Non-pigmented ciliary epithelial cell (primary cell): ENCODE measurements at places on chromosomes 13 and 19.

- DNase-seq: no peak
Measured at GRCh38 chr19:37902668-37903067, 3.7 kb downstream of the WDR87 start.

DNA sequence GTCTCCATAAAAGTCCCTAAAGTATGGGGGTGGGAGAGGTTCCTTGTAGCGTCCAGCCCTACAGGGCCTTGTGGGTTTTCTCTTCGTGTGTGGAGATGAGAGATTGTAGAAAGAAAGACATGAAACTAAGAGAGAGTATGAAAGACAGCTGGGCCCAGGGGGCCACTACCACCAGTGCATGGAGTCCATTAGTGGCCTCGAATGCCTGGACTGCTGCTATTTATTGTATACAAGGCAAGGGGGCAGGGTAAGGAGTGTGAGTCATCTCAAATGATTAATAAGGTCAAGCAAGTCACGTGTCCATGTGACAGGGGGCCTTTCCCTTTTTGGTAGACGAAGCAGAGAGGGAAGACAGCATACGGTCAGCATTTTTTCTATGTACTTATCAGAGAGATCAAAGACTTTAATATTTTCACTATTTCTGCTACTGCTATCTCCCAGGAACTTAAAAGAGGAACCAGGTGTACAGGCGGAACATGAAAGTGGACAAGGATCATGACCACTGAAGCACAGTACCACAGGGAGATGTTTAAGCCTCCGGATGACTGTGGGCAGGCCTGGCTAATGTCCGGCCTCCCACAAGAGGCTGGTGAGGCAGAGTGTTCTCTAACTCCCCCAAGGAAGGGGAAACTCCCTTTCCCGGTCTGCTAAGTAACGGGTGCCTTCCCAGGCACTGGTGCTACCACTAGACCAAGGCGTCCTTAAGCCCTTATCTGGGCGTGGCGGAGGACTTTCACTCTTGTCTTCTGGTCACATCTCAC, 25.5 kb downstream of the FGF21 start:
- no peak for DNase-seq

DNA sequence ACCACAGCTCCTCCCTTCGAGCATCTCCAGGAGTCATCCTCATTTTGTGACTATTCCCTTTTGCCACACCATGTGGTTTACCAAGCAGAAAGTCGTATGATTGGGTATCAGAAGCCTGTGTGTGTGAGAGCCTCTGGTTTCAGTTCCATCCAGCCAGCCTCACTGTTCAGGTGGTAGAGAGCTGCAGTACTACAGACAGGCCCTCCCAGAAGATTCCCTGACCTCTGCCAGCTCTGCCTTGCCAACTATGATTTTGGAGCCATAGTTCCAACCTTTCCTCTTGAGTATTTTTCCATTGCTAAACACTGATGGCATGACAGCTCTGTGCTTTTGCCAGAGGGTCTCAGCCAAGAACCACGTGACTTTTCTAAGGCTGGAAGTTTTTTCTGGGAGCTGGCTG, 82.5 kb downstream of the DHRS12 start:
- DNase-seq: no peak

- no peak for DNase-seq
Measured at GRCh38 chr13:30906411-30907051, 460 bp downstream of the MEDAG start.

- no peak for DNase-seq
Measured at GRCh38 chr19:53942001-53942786, 20.5 kb upstream of the CACNG8 start.

DNA sequence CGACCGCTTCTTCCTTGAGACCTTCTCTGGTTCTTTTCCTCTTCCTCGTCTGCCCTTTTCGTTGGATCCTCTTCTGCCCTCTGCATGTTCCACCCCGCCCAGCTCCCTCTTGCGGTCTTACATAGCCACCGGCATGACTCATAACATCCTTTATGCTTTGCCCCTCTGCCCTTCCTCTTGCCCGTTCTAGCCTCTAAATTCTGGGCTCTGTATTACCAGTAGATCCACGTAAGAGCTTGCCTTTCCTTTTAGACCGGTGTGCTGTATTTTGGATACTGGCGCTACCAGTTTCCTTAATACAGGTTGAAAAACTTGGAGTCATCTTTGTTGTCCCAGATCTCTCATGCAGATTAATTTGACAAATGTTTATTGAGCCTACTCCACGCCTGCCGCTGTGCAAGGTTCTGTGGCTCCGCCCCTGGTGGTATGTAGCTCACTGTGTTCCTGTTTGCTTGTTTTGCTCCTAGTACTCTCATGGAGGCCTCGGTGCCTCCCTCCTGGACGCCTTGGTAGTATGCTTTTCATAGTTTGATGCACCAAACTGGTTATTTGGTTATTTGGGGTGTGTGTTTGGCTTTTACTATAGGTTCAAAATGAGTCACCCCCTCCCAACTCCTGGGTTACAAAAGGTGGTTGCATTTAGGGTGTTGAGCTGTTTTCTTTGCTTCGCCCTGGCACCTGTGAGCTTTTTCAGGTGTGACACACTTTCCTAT, 1.7 kb downstream of the GTF3A start:
- no peak for DNase-seq

GRCh38 chr13:100671389-100672182, 3.0 kb downstream of the TMTC4 start:
- DNase-seq: no peak

DNA sequence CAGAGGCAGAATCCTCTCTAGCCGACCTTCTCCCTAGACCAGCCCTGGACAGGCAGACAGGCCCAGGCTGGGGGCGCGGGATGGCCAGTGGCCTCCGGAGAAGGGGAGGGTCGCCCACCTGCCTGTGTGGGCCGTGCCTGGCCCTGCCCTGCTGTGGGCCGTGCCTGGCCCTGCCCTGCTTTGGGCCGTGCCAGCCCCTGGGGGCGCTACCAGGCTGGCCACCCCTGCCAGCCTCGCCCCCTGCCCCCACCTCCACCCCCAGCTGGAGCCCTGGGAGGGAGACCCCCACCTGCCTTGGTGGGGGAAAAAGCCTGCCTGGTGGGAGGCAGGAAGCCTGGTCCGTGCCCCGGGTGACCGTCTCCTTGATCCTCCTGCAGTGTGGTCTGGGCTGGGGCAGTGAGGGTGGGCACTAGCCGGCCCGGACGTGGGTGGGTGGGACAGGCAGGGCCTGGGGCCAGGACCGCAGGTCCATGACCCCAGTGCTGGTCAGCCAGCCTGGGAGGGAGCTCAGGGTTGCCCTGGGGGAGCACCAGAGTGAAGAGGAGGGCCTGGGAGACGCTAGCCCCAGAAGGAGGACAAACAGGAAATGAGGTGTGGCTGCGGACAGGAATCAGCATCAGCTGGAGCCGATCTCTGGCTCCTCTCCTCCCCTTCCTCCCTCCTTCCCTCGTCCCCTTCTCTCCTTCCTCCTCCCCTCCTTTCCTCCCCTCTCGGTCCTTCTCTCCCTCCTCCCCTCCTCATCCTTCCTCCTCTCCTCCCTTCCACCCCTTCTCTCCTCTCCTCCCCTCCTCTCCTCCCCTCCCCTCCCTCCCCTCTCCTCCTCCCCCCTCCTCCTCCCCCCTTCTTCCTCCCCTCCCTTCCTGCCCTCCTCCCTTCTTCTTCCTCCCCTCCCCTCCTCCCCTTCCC, 5.1 kb upstream of the MKNK2 start:
- DNase-seq: no peak

GRCh38 chr13:41547251-41548000, 90.1 kb downstream of the RGCC start:
- DNase-seq: no peak

- DNase-seq: no peak
Measured at GRCh38 chr13:33178209-33178840, 107.2 kb downstream of the STARD13 start.

DNA sequence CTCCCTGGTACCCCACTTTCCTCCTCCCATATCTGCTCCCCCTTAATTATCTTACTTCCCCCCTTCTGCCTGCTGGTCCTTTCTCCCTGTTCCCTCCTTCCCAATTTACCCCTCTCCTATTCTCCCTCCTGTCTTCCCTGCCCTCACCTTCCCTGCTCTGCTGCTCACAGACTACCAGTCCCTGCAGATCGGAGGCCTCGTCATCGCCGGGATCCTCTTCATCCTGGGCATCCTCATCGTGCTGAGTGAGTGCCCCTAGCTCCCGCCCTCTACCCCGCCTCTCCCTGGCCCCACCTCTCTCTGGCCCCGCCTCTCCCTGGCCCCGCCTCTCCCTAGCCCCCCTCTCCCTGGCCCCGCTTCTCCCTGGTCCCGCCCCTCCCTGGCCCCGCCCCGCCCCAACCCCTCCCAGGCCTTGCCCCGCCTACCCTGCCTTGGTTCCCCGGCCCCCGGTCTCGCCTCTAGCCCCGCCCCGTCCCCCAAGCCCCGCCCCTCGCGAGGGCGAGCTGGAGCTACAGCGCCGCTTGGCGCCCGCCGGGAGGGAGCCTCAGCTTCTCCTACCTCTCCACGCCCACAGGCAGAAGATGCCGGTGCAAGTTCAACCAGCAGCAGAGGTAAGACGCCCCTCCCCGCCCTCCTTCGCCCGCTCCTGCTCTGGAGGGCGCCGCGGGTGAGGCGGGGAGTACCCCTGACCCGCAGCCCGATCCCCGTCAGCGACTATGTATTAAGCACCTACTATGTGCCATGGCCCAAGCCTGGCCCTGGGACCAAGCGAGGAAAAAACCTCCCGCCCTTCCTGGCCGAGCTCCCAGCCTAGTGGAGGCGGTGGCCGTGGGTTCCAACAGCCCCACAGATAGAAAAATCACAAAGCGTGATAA, 1.9 kb upstream of the FXYD7 start:
- DNase-seq: no peak

- no peak for DNase-seq
Measured at GRCh38 chr13:21081926-21082325, 20.5 kb upstream of the LATS2 start.

DNA sequence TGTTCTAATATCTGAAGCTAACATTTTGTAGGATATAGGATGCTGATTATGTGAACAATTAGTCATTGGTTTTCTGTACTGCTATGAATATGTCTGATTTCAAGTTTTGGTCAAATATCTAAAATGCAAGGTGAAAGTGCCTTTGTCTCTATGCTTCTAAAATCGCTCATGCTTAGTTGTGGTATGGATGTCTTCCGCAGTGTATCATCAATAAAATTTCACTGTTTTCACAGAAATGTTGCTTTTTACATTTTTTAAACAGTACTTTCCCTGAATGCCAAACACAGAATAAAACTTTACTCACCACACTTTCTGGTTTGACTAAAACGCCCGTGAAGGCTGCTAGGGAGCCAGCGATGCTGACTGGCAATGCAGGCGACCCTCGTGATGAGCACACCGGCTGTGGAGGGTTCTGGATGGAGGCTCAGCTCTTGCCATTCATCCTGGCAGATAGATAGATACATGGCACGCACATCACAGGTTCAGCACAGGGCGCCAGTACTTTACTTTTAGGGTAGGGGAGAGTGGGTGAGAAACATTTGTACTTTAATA, 40.1 kb downstream of the SLC7A9 start:
- DNase-seq: no peak

DNA sequence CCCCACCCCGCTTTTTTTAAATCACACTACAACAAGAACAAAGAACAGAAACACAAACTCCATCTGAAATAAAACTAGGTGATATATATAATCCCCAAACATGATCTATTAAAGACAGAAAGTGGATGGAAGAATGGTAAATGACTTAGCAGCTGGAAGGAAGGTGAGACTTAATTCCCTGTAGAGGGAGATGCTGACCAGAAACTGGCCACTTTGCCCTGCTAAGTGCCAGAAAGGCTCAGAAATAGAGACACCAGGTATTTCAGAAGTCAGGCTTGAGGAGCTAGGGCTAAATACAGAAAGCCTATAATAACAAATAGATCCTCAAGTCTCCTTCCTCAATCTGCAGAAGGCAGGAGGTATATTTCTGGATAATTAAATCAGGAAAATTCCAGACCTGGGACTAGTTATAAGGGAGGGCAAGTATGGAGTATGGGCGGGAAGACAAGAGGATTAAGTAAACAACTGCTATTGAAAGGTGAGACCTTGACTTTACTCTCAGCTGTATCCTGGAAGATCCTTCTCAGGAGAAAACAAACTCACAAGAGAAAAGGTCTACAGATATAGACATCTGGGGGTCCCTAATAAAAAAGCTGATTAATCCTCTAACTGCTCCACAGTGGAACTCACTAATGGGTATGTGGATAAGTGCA, 32.2 kb downstream of the MTRF1 start:
- DNase-seq: no peak

DNA sequence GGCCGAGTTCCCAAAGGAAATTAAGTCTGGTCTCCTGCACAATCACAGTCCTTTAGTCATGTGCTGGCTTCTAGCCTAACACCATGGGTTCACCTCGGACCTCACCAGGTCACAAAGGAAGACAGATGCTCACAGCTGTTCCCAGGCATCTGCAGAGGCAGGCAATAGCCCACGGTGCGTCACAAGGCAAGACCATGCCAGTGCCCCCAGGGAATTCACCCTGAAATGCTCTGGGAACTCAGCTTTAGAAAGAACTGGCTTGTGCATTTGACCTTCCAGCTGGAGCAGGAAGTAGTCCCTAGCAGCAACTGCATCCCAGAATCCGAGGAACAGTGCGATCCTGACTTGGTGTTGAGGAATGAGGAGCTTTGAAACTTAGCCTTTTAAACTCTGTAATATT, 96.8 kb upstream of the WASF3 start:
- DNase-seq: no peak

DNA sequence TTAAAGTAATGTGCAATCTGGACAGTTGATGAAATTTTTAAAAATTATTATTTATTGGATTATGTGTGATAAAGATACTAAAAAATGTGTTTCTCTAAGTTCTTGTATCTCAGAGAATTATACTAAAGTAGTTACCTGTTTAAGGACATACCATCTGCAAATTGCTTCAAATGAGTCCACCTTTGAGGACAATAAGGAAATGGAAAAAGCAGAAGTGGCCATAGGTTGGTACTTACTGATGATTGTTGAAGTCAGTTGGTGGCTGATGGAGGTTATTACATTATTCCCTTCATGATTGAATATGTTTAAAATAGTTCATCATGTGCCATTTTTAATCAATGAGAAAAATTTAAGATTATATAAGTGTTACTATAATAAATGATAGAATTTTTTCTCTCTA, 367.0 kb downstream of the MYO16 start:
- DNase-seq: no peak

GRCh38 chr13:20190481-20191310, 2.0 kb downstream of the GJB2 start:
- DNase-seq: peak; percentile 50

DNA sequence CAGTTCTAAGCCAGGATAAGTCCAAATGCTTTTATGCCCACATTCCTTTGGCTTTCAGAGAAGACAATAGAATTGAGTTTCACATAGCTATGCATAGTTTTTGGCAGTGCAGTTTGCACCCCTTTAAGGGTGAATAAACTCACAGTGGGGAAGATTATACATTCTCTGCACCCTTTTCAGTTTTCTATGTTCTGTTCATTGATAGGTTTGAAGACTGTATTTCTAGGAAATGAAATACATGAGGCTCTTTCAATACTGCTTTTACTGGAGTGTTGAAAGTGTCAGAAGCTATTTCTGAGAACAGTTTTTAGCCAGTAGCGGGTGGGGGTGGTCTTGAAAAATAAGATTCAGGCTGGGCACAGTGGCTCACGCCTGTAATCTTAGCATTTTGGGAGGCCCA, 46.2 kb downstream of the IPO5 start:
- no peak for DNase-seq

GRCh38 chr13:79675931-79676660, 195.1 kb downstream of the NDFIP2 start:
- no peak for DNase-seq

- DNase-seq: no peak
Measured at GRCh38 chr13:66565279-66565678, 664.9 kb downstream of the PCDH9 start.

GRCh38 chr19:17909003-17909732, 23.6 kb upstream of the CCDC124 start:
- no peak for DNase-seq
